GM23338 (cell line): ENCODE measurements at places on chromosomes 1 and 21.

GRCh38 chr21:35792569-35793305 is 267.6 kb downstream of the SETD4 start:
- no peak for DNase-seq

- no peak for DNase-seq
Measured at GRCh38 chr1:1360506-1361169, 2.3 kb upstream of the MXRA8 start.

DNA sequence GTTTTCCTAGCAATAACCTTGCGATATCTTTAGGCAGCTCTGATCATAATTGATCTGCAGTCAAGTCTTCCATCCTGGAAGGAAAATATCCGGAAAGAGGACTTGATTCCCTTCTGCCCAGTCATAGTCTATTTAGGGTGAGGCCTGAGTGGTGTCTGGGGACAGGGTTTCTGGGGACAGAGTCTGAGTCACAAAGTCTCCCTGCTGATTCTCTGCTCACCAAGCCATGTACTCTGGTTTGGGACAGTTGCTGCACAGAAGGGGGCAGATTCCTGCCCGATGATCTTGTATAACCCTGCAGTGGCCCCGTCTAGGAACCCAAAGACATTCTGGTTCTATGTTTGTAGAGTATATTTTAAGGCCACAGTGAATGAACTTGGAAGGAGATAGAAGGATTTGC is 178.8 kb downstream of the KCNJ6 start:
- no peak for DNase-seq

GRCh38 chr1:17358557-17358956 is 13.4 kb upstream of the PADI6 start:
- DNase-seq, result no peak

DNA sequence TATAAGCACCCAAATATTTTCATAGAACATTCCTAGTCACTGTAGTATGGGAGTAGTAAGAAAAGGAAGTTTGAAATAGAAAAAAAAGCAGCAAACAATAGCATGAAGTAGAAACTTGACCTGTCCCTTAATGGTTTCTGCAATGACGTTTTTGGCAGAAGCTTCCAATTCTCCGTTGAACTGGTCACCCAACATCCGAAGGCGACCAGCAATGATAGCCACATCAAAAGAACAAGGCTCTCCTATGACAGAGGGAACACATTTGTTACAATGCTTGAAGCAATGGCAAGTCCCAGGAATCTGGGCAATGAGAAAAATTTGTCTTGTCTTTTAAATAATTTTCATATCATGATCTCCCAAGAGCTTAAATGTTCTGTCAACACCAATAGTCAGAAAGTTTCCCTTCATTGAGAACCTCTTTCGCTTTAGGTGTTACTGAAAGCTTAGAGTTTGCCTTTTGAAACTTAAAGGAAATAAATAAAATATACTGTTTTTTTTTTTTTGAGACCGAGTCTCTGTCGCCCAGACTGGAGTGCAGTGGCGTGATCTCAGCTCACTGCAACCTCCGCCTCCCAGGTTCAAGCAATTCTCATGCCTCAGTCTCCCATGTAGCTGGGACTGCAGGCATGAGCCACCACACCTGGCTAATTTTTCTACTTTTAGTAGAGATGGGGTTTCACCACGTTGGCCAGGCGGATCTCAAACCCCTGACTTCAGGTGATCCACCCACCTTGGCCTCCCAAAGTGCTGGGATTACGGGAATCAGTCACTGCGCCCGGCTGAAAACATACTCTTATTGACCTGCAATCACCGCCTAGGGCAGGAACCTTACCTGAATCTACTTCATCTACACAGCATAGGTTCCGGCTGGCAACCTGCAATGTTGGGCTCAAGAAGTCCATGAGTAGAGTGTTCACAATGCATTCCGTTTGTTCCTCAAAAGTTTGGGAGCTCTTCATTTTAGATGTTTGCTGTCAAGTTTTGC is 672 bp downstream of the BCL2L15 start:
- no peak for DNase-seq

- no peak for DNase-seq
Measured at GRCh38 chr1:68112835-68113243, 62.4 kb upstream of the DIRAS3 start.

DNA sequence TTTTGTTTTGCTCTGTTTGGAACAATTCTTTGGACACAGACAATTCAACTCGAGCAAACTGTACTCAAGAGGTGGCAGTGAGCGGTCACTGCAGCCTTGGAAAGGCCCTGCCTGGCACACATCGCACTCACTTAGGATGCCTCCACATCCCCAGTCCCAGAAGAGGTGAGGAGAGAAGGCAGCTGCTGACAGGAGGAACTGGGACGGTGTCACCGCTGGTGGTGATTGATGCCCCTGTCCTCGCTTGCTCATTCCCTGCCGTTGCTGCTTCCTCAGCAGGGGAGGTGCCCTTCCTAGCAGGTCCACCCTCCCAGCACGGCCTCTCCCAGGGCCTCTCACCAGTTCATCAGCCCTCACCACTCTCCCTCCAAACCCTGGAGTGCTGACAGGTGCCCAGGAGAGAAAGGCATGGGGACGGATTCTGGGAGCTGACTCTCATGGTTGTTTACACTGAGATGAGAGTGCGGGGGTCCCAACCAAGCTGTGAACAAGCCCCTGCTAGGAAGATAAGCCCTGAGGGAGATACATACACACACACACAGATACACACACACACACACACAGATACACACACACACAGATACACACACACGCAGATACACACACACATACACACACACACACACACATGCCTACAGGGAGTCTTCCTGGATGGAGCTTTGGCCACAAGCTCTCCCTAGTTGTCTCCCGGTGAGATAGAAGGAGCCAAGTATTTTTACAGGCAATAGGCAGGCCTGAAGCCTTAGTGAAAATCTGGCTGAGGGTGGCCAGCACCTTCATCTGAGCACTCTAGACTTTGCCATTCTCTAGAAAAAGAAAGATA is 101.1 kb downstream of the CDC7 start:
- DNase-seq, result no peak

DNA sequence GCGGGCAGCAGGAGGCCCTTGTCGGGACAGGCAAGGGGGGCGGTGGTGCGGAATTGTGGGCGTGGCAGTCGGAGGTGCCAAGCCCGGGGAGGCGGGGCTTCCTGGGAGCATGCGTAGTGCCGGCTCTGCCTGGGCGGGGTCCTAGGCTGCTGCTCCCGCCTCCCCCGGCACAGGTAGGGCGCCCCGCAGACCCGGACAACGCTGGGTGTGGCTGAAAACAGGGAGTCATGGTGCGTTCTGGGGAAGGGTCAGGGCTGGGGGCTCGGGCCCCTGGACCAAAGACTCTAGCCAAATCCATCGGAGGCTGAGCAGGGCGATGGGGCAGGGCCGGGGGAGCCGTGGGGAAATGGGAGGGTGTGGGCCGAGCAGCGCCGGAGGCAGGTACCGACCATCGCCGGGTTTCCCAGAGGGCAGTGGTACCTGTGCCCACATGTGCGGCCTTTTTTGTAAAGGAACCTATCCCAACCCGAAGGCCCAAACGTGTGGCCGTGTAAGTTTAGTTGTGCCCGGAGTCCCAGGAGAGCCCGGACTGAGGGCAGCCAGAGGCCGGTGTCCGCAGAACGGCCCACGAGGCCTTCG is 231.9 kb downstream of the SDCCAG8 start:
- DNase-seq, result peak; percentile 80

DNA sequence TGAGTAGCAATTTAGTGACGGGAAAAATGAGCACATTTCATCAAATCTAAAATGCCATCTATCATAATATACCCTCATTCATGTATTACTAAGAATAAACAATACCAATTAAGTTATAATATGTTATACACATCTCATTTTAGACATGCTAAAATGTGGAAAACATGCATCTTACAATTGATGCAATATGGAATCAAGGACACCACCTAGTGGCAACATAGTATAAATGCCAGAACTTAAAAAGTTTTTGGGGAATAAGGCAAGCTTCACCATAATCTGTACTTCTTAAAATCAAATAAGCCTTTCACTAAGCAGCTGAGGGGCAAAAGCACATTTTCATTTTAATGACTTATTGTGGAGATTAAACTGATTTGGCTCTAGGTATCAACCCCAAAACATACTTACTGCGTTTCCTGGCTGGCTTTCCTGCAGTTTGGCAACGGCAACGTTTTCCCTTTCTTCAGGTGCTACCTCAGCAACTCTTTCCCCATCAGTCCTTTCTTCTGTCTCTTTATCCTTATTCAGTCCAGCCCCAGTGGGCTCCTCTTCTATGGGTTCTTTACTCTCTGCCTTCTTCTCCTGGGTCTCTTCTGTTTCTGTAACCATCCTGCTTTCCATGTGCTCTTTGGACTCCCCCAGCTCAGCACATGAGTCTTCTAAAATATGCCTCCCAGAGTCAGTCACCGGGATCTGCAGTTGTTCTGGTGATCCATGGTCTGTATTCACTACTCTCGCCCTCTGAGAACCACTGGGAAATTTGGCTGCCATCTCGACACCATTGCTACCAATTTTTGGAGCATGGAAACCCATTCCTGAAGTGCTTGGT is 11.4 kb downstream of the SDE2 start:
- DNase-seq, result peak; percentile 68

GRCh38 chr1:89553157-89553556 is 28.5 kb downstream of the LRRC8B start:
- no peak for DNase-seq

DNA sequence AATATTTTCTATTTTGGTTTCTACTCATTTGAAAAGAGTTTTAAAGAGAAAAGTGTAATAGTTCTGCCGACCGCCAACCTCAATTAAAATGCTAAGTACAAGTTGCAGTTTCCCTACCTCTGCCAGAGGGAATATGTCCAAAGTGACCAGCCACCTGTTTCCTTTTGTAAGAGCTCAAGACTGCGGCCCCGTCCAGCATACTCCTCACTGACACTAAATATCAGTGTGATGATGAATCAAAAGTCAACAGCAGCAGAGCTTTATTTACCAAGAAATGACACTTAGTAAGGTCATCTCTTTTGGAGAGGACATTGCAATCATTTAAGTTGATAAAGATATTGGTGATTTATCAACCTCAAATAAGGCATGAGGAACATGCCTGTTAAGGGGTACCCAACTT is 57.4 kb upstream of the NRIP1 start:
- no peak for DNase-seq

DNA sequence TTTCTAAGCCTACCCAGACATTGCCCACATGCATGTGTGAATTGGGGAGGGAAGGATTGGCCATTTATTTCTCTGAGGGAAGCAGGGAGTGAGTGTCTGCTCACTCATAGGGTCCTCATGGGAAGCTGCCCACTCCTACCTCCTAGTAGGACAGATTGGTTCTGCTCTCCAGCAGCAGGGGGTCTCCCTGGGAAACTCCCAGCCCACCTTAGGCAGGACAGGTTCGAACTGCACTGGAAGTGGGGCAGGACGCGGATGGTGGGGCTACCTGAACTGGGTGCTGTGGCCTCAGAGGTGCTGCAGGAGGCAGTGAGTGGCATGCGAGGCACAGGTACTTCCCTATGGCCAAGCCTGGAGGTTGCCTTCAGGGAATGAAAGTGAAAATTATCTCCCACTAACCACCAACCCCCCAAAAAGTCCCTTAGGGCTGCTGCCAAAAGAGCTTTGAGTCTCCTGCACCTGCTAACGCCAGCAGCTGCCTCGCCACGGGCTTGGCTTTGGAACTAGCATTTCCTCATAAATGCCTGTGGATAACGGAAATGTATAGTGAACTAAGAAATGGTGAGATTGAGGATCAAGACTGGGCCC is 157.0 kb upstream of the COA6 start:
- no peak for DNase-seq

DNA sequence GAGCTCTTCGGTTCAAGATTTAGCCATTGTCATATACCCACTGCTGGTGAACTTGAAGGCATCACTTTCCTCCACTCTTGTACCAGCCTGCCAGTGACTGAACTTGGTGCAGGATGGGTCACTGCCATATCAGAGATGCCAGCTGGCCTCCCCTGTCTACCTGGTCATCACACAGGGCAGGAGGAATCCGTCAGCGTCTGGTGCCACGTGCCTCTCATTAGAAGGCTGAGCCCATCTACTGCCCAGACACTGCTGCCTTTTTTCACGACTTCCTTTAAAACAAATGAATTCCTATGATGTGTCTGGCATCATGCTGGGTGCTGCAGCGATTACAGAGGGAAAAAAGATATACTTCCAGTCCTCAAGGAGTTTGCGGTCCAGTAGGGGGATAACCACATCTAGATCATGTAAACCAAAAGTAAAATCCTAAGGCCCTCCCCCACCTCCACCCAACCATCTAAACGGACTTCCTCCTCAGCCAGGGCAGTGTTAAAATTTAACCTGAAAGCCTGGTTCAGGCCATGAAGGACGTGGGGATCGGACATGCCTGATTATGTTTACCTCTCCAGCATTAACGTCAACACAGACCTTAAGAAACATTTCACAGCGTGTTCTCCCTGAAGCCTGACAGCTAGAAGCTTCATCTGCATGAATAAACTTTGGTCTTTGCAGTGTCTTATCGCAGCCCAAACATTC is 29.2 kb upstream of the PDE9A start:
- no peak for DNase-seq

GRCh38 chr1:19445417-19446342 is 39.7 kb downstream of the CAPZB start:
- peak; percentile 58 for DNase-seq

DNA sequence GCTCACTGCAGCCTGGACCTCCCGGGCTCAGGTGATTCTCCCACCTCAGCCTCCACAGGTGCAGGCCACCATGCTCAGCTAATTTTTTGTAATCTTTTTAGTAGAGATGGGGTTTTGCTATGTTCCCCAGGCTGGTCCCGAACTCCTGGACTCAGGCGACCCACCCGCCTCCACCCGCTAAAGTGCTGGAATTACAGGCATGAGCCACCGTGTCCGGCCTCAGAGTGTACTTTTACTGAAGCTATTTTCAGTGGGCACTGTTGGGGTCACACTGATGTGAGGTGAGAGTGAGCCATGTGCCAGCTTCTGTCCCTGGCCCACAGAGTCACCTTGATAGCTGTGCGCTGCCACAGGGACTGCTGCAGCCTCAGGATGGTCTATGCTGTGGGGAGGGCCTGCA is 25.3 kb upstream of the HHAT start:
- no peak for DNase-seq

- no peak for DNase-seq
Measured at GRCh38 chr1:79100385-79100784, 93.9 kb upstream of the ADGRL4 start.

DNA sequence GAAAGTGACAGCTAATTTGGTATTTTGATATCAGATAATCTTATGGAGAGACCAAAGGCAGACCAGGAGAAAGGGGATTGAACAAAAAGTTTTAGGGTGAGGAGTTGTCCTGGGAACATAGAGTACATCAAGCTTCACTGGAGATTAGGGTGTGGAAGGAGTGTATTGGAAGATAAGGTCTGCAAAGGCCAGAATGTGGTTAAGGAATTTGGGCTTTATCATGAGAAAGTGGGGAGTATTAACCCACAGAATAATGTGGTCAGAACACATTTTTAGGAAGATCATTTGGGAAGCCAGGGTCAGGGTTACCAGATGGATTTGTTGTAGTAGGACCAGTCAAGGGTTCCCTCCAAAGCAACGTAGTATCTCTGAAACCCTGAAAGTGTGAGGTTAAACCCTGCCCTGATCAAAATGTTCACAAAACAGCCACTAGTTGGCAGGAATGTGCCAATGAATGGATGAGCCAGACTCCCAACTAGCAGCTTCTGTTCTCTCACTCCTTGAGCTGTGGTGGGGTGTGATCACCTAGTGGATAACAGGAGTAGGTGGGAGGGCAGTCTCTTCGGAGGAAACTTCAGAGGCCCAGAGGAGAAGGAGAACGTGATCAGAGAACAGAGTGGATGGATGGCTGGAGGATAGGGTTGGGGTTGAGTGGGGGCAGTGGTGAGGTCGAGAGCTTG is 35.8 kb downstream of the SLC2A1 start:
- DNase-seq, result peak; percentile 94
